Natural killer cell treated with Interleukin-12 subunit alpha and Interleukin-12 subunit beta and Interleukin-15 and Interleukin-18, amount 100 ng/mL, for 72 hours (primary cell): ENCODE measurements at places on chromosomes 2 and 18.

DNA sequence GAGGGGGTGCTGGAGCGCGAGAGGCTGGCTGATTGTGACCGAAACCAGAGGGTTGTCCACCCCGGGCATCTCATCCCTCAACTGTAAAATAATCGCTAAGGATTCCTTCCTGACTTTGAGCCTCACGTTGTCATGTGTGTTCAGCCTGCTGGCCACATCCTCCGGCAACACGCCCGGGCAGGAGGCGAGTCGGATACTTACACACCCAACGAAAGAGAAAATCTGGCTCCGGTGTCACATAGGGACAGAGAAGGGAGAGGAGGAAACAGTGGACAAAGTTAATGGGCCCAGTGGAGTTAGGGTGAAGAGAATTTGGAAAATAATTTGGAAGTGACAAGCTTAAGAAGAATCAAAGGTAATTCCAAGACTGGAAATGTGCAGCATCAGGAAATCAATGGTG, 2.4 kb downstream of the TLX2 start:
- DNase-seq: no peak

DNA sequence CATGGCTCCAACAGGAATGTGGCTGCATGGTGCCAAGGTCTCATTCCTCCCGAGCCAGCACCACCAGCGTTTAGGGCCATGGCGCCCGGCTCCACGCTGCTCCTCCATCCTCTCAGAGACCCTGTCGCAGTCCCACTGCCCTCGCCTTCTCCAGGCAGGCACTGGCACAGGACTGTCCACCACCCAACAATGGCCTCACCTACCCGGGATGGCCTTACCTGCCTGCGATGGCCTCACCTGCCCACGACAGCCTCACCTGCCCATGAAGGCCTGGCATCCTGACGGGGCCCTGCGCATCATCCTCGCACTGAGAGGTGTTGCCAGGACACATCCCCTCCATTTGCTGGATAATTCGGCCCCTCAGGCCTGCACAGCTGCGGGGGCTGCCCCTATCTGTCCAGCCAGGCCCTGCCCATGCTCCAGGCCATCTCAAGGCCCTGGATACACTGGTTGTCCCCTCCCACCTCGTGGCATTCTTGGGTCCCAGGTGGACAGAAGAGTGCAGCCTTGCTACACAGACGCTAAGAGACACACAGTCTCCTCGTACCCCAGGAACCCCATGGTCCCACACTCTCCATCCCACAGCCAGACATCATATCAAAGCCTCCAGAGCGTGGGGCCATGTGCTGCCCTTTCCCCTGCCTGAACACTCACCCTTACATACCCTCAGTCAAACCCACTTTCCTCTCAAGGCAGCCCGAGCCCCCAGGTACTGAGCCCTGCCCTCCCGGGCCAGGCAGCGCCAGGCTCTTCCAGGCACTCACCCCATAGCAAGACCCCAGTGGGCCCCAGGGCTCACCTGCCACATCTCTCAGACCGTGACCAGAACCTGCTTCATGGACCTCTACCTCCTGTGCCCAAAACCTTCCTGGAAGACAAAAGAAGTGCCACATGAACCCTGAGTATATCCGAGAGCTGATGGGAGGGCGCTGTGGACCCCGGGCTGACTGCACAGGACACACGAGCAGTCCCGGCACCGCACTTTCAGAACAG, 268.6 kb downstream of the EIPR1 start:
- DNase-seq: no peak

DNA sequence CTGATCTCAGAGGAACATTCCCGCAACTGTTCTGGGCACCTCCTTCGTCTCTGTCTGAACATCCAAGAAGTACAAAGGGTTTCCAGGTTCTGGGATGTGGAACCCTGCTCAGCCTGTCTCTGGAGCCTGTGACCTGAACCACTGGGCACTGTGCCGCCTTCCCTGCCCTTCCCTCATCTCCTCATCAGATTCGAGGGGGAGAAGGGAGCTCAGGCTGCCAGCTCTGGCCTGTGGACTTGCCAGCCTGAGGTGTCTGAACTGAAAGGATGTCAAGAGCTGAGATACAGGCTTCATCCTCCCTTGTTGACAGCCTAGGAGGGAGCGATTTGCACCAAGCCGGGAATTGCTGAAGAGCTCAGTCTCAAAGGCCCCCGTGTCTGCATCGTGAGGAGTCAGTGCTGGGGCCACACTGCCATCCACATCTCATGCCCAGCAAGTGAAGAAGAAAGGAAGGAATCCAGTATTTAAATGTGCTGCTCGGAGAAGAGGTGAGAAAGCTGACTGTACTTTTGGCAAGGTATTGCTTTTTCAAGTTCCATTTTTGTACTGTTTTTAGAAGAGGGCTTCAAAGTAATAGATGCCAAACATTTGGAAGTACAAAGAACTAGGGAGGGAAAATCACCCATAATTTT, 12.6 kb downstream of the NEU2 start:
- no peak for DNase-seq

DNA sequence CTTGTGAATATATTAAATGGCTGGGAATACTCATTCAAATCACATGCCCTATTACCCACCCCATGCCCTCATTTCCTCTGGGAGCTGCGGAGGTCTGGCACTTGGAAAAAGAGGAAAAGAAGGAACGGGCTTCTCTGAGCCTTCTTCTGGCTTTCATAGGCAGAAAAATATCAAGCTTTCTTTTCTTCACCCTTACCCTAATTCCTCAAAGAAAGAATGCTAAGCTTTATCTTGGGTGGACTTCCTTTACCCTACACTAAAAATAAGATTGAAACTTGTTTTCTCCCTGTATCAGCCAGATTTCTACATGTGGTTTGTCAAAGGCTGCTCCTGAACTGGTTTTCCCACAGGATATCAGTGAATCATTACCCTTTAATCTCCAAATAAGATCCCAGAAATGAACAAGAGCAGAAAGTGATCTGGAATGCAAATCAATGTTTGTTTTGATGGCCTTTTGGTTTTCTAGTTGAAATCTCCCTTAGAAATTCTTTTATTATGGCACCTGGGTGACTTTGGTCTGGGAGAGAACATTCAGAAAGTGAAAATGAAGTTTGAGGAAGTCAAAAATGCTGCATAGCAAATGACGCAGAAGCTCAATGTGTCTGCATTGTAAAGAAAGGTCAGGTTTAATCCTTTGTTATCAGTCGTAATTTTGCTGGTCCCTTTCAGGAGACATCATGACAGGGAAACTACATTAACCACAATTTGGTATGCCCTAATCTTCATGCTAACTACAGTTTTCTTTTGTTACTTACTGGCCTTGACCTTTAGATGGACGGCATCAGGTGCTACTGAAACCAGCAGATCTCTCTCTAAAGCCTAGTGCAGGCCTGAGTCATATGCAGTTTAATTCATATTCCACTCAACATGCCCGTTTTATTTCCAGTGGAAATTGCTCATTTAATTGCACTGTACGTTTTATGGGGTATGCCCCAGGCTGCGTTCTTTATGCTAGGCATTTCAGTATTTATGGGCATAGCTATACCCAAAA, 46.6 kb upstream of the HNRNPA3 start:
- DNase-seq: no peak

GRCh38 chr18:434410-434809, 66.1 kb downstream of the COLEC12 start:
- no peak for DNase-seq
